Lung (tissue), 17 donors: ENCODE measurements at places on chromosomes 7 and 10.

- DNase-seq, result no peak
These were observed 9.0 kb upstream of the TAS2R3 start for GRCh38 chr7:141754939-141755338.

DNA sequence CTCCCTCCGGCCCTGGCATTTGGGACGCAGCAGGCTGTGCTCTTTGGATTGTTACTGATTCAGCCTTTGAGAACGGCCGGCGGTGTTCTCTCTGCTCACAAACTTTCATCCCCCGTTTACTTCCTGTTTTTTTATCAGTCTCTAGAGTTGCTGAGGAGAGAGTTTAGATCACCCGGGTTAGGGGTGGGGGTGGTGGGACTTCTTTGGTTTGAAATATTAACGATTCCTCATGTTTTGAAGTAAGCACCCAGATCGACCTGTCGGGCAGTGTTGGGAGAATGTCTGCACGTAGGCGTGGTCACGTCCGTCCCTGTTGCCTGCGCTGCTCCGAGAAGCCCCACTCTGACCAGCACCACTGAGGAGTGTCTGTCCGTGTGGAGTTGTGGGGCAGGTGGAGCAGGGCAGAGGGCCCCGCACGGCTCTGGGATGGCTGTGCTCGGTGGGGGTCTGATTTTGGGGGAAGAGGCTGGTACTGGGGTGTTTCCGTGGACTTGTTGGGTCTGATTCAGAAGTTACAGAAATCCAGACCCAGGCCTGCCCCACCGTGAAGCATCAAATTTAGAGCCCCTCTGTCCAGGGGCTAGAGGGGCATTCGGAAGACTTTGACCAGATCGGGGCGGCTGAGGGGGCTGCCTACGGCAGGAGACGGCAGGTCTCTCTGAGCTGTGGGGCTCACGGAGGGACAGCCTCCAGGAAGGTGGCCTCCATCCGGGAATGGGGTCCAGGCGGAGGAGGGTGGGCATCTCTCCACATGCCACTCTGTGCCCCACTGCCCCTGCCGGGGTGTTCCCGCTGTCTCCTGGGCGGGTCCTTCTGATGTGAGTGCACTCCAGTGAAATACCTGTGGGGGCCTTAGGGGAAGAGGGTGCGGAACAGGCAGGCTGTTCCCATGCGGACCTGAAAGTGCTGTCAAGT lies 7.4 kb downstream of the INPP5A start:
- DNase-seq, result no peak

DNA sequence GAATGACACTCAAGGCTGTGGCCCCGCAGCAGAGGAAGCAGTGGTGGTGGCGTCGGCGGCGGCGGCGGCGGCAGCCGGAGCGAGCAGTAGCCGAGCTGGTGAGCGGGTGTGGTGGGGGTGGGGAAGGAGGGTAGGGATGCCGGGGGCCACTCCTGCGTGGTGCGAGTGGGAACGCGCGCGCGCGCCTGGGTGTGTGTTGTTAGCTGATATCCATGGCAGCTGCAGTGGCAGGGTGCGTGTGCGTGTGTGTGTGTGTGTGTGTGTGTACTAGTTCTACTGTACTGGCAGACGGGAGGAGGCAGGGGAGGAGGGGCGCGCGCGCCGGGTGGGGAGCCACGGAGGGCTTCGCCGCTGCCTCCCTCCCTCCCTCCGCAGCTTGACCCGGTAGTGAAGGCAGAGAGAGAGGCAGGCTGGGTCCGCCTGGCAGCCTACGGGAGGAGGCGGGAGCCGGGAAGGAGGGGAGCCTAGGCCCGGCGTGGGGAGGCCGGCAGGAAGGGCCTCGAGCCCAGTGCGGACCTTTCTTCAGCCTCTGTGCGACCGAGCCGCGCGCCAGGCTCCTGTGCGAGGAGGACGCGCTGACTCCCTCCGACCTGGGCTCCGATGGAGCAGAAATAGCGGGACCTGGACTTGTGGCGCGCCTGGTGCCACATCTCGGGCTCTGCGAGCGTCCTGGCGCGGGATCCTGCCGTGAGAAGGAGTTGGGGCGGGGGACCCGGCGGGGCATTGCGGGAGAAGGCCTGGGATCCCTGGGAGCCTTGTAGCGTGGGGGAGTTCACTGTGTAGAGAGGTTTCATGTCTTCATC lies at the start of gene MAGI2:
Gene MAGI2, minus strand, starts transcription at position 110 of the 803 bp plus-strand sequence. CDS start 347 bp downstream, outside the sequence.
- DNase-seq, result peak; percentile 93

DNA sequence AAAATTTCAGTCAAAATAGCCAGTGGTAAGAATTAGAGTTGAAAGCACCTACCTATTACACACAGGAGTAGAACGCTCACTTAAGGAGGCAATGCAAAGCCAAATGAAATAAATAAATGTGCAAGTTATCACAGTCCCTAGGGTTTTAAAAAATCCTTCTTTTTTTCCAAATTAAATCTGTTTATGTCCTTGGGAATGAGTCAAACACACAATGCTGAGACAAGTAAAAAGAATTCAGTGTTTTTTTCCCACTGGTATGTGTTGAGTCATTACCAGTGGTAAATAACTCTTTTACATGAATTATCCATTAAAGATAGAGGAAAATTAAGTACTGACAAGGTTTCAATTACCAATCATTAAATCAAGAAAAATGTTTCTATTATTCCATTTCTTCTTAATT lies 438.6 kb downstream of the TNS3 start:
- DNase-seq, result no peak

DNA sequence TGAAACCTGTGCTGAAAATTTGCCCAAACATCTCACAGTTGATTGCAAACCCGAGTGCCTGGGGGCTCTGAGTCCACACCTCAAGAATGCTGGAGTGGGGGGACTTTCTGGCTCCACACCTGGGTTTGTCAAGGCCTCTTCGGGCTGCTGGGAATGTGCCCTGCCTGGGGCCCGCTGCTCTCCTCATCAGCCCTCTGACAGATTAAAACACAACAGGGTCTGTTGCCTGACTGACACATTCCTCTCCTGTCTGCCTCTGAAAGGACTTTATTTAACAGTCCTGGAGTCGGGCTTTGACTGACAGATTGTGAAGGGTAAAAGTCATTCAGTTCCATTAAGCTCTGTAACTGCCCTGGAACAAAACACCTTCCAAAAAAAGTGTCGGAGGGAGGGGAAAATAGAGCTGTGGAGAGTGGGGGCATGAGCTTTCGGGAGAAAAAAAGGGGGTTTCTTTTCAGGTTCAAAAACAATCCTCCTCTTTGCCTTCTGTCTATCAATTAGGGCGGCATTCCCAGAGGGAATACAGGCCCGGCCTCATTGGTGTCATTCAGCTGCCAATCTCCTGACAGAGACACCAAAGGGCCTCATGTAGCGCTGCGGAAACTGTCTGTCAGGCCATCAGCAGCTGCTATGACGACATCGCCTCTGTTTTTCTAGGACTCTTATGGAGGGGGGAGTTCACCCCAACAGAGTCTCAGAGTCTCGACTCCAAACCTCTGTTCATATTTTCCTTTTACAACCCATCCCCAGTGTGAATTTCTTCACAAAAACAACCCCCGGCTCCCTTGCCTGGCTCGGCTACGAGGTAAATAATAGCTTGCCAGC lies 398.8 kb upstream of the NFE2L3 start:
- DNase-seq, result peak; percentile 44

DNA sequence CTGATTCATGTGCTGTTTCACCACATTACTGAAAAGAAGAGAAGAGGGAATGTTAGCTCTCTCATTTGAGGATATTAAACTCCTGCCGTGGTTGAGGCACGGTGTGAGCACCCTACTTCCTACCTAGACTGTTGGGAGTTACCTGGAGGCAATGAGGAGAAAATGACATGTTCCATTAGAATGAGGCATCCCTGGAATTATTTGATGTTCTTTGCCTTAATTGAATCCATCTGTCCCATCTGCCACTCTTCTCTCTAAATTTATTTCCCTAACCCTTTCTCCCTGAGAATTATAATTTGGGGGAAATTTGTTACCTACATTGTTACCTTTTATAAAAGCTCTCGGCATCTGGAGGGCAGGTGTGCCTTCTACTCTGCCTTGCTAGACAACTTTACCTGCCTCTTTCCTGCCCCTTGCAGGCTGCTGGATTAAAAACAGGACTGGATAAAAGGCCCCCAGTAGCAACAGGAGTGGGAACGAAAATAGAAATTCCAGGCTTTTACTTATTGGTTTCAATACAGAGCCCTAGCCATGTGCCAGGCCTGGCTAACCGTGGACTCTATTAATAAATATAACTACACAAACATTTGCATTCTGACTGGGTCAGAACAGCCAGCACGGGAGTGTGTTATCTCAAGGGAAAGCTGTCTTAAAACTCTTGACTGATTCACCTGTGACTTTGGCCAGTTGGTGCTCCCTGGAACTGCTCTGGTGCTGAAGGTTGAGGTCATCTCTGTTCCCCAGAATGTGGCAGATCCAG lies 4.4 kb upstream of the ATXN7L1 start:
- no peak for DNase-seq

DNA sequence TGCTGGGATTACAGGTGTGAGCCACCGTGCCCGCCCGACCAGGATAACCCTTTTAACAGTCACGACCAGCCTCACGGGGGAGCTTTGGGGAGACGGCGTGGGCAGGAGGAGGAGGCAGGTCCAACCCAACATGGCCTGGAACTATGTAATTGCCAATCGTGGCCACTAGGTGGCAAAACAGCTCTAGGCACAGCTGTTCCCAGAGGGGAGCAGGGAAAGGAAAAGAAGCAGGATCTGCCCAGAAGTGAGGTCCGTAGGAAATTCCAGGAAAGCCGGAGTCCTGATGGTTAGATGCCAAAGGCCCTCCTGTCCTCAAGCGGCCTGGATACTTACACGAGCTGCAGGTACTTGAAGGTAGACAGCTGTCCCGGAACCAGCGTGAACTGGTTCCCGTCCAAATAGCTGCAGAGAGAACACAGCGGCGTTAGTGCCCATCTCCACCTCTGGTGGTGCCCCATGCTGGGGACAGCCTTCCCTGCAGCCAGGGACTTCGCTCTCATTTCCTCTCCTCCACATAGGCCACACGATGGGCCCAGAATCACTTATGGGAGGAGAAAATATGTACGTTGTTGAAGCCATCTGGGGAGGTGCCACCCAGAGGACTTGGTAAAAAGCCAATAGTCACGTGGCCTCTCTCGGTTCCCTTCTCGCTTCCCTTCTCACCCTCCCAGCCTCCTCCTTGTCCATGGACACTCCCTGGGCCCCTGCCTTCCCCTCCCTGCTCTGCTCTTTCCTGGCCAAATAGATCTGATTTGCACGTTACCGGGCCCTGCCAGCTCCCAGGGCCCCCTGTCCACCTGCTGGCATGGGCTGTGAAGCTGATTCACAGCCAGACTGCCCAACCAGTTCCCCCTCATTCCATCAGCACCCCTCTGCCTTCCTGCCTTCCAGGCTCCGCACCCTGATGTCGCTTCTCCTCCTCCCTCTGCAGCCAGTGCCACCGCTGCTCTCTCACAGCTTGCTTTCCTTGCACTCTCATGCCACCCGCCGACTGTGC lies 148.1 kb downstream of the SLIT1 start:
- peak; percentile 89 for DNase-seq

GRCh38 chr7:29968683-29969395 lies 20.8 kb downstream of the SCRN1 start:
- DNase-seq, result no peak
